Activated CD4-positive, alpha-beta T cell treated with anti-CD3 and anti-CD28 coated beads, Interleukin-2, amount 50 U/mL, for 4 hours (primary cell): ENCODE measurements at places on chromosomes 16 and 17.
A peak's percentile ranks its signal among the peaks of the same experiment; 100 is the strongest.

GRCh38 chr17:50381260-50381815 is 8.3 kb downstream of the EME1 start:
- DNase-seq: no peak

DNA sequence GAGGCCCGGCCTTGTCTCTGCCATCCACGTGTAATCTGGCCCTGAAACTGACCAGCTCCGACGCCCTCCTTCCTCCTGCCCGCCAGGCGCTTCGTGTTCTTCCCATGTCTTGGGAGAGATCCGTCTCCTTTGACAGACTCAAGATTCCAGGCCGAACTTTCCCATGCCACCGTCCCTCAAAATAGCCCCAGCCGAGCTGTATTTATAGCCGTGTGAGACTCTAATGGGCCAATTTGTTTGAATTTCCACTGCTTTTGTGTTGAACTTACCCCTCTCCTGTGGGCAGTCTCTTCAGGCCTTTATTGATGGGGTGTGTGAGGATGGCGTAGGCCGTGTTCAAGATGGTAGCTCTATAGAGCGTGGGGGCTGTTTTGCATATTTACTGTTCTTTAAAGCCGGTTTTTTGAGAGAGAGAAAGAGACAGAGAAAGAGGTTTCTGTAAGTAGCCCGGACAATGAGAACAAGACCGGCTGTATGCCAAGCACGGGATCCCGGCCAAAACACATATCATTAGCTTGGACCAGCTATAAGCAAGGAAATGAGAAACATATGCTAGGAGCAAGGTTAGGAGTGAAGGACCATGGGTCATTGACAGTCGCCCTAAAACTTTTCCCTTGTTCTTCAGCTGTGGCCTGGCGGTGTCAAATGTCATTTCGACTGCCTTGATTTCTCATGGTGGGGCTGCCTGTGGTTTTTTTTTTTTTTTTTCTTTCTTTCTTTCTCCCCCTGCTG is 124.5 kb upstream of the ZFHX3 start:
- DNase-seq: no peak

DNA sequence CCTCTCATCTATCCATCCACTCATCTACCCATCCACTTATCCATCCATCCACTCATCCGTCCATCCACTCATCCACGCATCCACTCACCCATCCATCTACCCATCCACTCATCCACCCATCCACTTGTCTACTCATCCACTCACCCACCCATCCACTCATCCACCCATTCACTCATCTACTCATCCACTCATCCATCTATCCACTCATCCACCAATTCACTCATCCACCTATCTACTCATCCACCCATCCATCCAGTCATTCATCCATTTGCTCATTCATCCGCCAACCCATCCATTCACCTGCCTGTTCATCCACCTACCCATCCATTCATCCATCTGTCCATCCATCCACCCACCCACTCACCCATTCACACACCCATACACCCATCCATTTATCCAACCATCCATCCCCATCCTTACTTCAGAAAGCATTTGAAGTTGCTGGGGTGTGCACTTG is 329.6 kb downstream of the SEC14L1 start:
- DNase-seq: no peak

GRCh38 chr16:58024486-58025350 is 836 bp upstream of the MMP15 start:
- DNase-seq: no peak

GRCh38 chr16:88606148-88606757 is 32.1 kb upstream of the IL17C start:
- DNase-seq: no peak

- DNase-seq: no peak
Measured at GRCh38 chr17:39534768-39535405, 72.8 kb downstream of the NEUROD2 start.

DNA sequence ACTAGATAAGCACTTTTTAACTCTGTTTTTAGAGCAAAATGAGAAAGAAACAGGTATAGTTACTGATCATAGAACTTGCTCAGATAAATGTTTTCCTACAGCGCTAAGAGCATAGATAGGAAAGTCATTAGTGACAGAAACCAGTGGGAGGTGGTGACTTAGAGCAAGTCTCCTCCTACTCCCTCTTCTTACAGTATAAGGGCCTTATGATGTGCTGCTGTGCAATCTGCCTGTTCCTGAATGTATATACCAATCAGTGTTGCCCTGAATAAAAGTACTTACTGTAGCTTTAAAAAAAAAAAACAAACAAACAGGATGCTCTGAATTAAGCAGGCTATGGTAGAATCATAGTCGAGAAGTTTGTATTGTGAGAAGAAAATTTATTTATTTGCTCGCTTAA is 23.3 kb upstream of the RASL10B start:
- DNase-seq: no peak

DNA sequence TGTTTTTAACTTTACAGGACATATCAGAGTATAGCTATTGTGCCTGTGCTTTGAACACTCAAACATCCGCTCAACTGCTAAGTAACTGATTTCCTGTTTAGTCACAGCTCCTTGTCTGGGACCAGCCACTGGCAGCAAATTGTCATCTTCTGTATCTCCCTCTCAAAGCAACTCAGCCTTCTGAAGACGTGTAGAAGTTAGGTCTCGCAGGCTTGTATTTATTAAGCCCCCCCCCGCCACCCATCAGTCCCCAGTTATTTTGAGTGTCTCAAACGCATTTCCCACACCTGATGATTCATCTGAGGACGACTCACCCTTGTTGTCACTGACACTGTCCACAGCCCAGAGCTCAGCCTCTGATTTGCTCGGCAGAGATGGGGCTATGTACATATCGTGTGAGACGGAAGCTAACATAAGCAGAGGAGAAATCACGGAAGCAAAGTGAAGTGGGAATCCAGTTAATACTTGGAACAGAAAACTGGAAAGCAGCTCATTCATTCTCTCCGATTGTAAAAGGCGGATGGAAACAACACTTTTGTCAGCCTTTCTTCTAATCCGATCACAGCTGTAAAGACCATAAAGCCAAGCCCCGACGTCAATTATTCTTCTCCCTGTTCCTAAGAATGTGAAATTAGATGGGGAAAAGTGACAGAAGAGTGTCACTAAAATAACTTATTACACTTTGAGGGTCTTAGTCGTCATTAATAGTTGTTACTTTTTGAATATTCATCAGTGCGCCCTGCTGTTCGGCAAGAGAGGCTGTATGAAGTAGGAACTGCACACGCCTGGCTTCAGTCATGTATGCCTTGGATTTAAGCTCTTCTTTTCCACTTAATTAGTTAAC is 64.2 kb downstream of the PITPNC1 start:
- DNase-seq: peak; percentile 84

DNA sequence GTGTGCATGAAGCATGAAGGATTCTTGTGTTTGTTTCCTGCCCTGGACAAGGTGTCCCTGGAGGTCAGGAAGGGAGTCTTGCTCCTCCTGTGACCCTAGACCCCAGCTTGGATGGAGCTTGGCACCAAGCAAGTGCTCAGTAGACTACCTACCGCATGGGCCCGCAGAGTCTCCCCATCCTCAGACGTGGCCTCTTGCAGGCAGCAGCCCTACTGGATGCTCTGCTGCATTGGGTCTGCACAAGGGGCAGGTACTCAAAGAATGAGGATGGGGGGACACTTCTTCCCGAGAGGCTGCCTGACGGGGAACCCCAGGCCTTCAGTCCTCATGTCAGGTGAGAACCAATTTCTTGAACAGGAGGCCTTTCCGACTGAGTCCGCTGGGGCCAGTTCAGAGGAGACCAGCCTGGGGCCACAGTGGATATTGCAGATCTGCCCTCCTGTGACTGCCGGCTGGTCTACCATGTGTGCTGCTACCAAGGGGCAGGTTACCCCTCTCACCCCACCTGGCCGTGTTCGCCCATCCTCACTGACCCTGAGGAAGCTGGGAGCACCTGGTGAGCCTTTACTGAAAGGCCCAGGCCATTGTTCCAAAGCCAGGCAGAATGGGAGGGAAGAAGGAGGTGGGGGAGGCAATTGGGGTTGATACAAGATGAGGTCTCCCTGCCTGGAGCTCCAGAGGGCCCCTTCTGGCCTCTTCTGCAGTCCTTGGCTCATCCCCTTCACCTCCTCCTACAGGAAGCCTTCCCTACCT is 206.3 kb downstream of the RAB11FIP4 start:
- no peak for DNase-seq

DNA sequence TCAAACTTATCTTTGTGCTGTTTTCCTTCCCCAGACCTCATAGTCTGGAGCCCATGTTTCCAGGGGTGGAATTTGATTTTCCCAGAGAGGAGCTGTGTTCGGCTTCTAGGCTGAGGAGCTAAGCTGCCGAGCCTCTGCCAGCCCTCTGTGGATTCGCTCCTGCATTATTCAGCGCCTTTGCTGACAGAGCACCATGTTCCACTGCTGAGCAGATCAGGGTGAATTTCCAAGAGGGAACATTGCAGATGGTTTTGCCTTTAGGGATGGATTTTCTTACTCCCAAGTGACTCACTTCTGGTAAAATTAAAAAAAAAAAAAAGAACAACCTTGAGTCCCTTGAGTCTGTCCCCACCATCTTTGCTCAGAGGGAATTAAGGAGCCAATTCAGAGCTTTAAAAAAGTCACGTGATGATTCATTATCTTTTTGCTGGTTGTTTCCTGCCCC is 229.5 kb downstream of the PRKCA start:
- no peak for DNase-seq

DNA sequence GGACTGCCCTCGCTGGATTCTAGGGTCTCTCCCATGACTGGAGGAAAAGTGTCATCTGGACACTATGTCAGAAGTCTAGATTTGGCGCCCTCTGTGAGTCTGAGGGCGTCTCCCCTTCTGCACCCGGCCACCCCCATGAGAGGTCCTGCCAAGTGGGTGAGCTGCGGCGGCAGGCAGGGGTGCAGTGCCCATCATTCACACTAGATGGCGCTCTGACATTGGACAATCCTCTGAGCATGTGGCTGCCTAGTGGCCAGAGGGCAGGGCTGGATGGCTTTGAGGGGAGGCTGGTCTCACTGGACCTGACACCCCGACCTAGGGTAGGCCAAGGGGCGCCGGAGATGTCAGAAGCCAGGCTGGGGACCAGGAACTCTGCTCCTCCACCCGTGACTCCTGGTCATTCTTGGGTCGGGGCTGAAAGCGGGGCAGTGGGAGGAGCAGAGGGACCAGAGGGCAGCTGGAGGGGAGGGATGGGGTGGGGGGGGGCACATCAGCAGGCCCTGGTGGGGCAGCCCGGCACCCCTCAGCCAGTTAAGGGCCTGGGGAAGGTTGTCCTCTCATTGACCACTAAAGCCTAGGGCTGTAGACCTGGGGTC is 28.0 kb downstream of the MRM1 start:
- DNase-seq: peak; percentile 78

DNA sequence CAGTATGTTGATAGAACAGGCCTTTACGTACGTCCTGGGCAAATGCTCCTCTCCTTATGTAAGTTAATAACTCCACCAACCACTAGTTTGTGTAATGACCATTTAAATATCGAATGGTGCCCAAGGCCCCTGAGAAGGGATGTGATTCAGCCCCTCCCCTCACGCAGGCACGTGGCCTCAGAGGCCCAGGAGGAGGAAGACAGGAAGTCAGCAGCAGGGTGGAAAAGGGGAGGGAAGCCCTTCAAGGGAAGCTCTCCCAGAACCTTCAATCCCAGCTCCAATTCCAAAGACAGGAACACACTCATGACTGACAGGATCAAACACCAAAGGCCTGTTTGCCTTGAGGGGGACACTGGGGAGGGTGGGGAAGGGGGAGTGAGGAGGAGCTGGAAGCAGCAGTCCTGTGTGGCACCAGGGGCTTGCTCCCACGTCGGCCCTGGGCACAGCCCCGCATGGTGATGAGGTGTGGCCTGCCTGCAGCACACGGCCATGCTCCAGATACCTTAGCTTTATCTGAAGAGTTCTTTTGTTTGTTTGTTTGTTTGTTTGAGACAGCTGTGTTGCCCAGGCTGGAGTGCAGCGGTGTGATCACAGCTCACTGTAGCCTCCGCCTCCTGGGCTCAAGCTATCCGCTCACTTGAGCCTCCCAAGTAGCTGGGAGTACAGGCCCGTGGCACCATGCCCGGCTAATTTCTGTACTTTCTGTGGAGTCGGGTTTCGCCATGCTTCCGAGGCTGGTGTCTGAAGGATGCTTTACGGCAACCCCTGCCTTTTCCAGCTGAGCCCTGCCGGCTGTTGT is 105.0 kb downstream of the ZNF778 start:
- no peak for DNase-seq

DNA sequence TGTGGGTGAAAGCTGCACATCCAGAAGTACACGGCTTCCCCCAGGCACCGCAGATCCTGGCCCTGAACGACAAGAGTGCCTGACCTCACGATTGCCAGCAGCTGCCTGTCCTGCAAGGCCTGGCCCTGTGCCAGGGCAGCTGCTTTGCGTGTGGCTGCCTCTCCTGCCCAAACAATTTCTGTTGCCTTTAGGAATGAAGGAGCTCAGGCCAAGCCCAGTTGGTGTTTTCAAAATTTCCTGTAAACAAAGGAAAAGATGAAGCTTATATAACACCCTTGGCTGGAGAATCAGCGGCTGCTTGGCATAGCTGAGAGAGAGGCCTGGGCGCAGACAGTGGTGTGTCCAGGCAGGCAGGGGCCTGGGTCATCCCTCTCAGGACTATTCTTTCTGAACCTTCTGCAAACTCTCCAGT is 11.7 kb upstream of the SLC47A2 start:
- no peak for DNase-seq

DNA sequence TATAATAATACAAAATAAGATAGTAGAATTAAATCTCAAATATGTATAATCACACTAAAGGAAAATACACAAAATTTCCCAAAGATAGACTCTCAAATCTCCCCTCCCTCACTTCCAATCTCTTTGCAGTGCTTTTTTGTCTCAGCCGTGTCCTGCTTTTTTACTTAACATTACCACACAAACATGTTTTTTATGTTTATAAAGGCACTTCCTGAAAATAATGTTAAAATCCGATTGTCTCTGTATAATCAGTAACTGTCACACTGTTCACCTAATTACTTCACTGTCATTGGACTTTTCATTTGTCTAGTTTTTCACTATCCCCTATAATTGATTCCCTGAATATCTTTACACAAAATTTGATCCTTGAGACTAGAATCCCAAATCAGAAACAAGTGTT is 38.2 kb upstream of the ALDH3A2 start:
- DNase-seq: no peak

DNA sequence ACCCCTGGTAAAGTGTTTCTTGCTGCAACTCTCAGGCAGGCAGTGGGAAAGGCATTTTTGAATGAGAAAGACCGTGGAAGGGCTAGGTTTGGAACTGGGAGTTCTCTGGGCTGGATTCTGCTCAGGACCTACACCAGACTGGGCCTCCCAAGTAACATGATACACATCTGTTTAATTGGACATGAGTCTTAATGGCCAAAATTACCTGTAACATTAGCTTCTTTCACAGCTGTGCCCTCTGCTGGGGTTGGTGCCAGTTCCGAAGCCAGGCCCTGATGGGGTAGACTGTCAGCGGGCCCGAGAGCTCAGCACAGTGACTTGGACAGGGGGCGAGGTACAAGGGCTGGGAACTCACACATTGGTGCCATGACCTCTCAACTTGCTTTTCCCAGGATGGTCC is 118.9 kb upstream of the IRX3 start:
- DNase-seq: no peak
